Activated naive CD4-positive, alpha-beta T cell treated with Interleukin-2 at 50 U/mL for 16 hours (primary cell): ENCODE measurements at places on chromosomes 1 and 21.

GRCh38 chr1:163836481-163836880, 514.7 kb downstream of the NUF2 start:
- no peak for DNase-seq

DNA sequence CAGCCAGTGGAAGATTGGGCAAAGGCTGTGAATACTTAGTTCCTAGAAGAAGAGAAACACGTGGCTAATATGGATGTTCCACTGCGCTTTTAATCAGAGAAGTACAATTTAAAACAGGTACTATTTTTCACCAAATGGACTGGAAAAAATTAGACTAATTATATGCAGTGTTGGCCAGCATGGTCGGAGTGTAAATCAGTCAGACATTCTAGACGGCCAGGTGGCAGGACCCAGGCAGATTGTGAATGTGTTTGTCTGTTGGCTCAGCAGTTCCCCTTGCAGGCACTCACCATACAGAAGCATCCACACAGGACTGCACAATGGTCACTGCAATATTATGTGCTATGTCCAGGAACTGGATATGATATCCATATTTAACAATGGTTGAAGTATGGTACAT, 23.9 kb upstream of the SLC25A34 start:
- no peak for DNase-seq

DNA sequence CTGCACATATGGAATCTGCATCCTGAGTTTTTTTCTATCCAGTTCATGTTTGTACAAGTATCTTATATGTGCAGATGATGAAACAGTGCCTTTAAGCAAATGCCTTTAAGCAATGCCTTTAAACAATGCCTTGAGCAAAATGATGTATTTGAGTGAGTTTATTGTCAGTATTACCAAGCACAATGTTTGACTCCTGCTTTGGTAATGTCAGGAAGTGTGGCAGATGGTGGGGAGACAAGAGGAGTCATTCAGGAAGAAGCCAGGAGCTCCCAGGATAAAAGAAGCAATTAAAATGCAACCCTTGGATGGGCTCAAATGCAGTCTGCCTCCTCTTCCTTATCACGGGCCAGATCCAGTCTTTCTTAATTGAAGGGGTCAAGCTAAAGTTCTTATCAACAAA, 108.7 kb upstream of the KCNJ15 start:
- DNase-seq, result no peak

GRCh38 chr1:17544776-17545350, 5.4 kb downstream of the ARHGEF10L start:
- no peak for DNase-seq

GRCh38 chr1:57600424-57600823, 176.6 kb upstream of the DAB1 start:
- no peak for DNase-seq

DNA sequence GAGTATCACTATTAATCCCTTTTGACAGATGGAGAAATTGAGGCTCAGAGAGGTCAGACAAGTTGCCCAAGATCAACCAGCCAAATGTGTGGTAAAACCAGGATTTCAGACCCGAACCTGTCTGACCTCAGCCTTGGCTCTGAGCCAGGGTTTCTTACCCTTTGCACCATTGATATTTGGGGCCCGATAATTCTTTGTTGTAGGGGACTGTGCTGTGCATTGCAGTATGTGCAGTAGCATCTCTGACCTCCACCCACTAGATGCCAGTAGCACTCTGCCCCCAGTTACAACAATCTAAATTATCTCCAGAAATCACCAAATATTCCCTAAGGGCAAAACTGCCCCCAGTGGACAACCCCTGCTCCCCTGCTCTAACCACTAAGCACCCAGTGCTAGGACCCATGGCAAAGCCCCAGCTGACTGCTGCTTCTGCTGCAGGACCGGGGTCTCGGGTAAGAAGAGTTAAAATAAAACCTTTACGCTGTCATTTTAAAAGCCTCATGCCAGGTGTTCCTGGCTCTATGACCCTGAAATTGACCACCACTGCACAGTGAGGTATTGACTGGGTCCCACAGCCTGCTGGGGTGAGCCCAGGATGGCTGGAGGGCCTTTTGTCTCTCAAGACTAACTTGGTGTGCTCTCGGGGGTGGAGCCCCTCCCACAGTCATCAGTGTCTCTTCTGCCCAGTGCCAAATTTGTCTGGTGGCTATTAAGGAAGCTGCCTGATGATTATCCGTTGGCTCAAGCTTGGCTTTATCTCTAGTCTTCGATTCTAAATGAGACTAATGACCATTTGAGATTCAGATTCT, 5.6 kb upstream of the MAN1C1 start:
- DNase-seq, result no peak

GRCh38 chr21:41170442-41170841, 2.5 kb downstream of the BACE2 start:
- DNase-seq, result no peak

- no peak for DNase-seq
These were observed 45.2 kb upstream of the C1orf198 start for GRCh38 chr1:230913496-230913895.

GRCh38 chr1:48761411-48761810, 15.3 kb downstream of the BEND5 start:
- DNase-seq, result no peak

DNA sequence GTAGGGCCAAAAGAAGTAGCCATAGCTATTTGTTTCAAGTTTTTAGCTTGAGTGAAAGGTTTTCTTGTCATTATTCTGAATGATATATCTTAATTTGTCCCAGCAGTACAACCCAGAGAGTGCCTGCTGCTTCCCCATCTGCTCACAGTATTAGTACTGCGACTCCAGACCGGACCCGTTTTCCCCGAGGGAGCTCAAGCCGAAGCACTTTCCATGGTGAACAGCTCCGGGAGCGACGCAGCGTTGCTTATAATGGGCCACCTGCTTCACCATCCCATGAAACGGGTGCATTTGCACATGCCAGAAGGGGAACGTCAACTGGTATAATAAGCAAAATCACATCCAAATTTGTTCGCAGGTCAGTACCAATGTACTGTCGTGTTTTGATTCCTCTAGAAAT, 37.2 kb upstream of the C1orf115 start:
- DNase-seq, result no peak

DNA sequence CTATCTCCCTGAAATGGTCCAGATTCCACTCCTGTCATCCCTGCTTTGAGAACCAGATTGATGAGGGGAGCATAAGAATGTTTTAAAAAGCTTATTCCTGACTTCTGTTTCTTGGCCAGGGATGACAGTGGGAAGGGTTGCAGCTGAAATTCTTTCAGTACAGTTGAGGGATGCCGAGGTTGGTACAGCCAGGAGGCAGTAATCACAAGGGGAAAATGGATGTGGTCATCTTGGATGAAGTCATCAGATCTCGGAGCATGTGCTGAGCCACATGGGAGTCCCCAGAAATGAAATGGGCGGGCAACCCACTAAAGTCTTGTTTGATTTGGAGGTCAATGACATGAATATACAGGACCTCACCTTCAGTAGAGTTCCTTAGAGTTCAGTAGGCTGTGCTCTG, 18.7 kb upstream of the PLA2G2E start:
- DNase-seq, result no peak

DNA sequence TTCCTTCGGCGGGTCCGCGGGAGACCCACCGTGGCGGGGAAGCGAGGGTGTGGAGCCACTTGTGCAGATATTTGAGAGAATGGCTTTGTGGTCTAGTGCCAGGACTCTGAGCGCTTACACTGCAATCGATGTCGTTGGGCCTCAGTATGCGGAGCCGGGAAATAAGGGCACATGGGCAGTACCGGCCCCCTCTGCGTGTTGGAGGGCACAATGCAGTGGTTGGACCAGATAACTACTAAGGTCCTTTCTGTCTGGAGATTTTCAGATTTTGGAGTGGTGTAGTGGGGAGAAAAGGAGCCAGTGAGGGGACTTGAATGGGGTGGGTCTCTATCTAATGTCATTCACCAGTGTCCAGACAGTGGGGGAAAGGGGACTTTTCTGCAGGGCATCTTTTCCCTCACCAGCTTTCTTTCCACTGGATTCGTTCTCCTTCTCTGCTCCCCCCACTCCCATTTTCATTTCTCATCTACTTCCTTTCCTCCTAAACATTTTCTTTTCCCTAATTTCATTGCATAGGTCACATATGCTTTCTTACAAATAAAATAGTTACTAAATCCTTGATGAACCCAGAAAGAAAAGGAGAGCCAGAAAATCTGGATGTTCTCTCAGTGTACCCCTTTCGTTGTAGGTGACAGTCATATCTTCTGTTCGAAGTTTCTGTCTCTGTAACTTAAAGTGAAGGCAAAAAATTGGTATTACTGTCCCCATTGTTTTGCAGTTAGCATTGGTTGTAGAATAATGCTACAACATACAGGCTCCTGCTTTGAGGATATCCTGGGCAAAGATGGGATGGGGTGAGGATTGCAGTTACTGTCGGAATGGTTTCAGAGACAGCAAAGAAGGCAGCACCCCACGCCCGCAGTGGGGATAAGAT, 1.4 kb downstream of the ATF3 start:
- no peak for DNase-seq

DNA sequence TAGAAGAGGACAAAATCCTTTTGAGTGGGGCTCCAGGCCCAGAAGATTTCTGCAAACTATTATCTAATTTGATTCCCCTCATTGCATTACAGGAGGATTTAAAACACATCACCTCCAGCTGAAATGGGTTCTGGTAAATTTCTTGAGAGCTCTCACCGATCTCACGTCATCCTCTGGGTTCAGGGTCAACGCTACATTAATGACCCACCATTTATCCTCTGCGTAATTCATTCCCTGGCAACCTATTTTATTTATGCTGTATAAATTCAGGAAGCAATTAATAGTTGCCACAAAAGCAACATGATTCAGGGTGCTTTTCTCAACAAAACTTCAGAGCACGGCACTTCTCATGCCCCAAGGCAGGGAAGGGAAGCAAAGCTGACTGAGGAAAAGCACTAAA, 38.9 kb downstream of the LMX1A start:
- DNase-seq, result no peak

DNA sequence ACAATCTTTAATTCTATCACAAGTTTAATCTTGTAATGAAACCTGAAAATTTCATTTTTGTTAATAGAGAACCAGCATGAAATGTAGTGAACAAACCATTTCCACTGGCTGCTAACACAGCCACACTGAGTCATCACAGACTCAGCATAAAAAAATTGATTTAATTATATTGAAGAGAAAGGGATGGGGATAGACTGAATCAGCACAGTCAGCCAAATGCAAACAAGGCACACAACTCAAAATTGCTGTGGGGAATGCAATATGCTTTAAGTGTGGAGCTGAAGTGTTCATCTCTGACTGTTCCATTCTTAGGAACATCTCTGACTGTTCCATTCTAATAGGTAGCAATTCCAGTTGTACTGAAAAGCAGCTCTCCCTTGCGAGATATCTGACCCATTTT, 299.8 kb downstream of the MRPL39 start:
- no peak for DNase-seq

DNA sequence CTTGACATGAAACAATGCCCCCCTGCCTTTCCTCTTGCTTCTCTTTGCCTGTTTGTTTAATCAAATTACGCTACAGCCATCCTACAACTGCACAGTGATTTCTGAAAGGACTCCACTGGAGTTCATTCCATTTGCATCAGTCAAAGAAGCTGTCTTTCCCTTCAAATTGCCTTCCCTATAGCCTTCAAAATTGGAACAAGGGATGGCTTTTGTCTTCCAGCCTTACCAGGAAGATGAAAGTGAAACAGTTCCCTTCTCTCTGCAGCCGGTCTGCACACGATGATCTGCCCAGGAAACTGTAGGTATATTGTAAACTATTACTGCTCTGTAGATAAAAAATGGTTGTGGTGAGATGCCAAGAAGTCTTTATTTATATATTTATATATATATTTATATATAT, 65.6 kb upstream of the ETS2 start:
- no peak for DNase-seq

DNA sequence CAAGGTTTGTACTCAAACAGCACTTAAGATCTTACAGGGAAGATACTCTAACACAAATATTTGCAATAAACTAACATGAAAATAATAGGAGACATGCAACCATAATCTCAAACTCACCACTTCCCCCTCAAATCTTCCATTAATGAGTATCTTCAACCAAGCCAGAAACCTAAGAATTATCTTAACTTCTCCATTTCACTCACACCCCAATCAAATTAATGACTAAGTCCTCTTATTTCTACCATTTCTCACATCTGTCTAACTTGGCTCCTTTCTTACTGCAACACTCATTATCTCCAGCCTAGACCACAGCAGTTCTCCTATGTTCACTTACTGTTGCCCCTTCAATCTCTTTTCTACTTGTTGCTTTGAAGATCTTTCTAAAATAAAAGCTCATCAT, 10.4 kb downstream of the RBBP5 start:
- DNase-seq, result no peak

DNA sequence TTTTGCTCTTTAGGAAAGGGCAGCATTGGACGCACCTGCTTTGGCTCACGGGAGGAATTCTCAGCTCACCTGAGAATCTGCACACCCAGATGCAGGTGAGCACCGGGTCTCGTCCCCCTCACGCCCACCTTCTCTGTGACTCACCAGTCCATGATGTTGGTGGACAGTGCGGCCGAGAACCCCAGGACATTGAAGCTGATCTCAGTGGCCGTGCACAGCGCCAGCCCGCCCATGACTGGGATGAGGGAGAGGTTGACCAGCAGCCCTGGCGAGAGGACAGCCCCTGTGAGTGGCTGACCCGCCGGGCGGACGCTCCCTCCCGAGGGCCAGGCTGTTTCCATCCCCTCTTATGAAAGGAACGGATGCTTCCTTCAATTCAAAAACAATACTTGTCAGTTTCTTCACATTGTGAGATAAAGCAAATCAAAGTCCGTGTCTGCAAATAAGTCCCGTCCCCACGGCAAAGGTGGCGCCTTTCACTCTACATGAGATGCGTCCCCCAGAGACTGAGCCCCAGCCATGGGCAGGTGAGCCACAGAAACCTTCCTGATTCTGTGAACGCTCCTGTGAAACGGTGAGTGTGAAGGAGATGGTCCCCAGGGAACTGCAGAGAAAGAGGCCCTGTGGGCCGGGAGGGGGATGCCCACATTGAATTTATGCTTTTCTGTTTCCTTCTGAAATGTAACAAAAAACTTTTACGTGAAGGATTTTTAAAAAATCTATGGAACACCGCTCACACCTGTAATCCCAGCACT, 12.7 kb upstream of the CDK11B start:
- no peak for DNase-seq

GRCh38 chr21:28703861-28704260, 288.8 kb downstream of the LTN1 start:
- no peak for DNase-seq

GRCh38 chr1:17108786-17109185, 10.5 kb downstream of the PADI2 start:
- DNase-seq, result no peak

DNA sequence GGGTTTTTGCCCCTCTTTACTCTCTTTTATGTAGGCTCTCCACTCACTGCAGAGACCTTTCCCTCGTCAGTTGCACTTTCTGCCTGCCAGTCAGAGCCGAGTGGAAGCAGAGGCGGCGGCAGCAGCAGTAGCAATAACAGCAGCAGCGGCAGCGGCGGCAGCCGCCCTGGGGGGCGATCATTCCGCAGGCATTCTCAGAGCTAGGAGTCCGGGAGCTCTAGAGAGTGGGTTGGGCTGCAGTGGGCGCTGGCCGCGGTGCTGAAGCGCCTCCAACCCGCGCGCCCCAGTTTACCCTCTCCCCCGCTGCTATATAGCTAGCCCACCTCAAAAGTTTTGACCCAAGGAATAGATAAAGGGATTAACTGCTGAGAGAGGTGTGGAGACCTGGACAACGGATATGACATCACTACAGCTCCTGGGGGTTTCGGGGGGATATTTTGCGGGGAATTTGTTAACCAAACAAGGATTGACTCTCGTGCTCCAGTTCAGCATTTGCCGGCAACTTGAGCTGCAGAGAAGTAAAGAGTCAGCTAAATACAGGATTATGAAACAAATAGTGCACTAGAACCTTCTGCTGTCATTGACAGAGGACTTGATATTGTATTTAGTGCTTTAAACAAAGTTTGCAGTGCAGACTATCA, at the start of gene OLFM3:
Gene OLFM3, minus strand, starts transcription at position 102 of the 641 bp plus-strand sequence.
- no peak for DNase-seq

GRCh38 chr1:30374400-30375070, 348.9 kb downstream of the MATN1 start:
- DNase-seq, result no peak
